GM20000 (cell line): ENCODE measurements at places on chromosomes 4 and X.

- no peak for DNase-seq
Observed at GRCh38 chrX:38346150-38346549, 6.3 kb upstream of the OTC start.

DNA sequence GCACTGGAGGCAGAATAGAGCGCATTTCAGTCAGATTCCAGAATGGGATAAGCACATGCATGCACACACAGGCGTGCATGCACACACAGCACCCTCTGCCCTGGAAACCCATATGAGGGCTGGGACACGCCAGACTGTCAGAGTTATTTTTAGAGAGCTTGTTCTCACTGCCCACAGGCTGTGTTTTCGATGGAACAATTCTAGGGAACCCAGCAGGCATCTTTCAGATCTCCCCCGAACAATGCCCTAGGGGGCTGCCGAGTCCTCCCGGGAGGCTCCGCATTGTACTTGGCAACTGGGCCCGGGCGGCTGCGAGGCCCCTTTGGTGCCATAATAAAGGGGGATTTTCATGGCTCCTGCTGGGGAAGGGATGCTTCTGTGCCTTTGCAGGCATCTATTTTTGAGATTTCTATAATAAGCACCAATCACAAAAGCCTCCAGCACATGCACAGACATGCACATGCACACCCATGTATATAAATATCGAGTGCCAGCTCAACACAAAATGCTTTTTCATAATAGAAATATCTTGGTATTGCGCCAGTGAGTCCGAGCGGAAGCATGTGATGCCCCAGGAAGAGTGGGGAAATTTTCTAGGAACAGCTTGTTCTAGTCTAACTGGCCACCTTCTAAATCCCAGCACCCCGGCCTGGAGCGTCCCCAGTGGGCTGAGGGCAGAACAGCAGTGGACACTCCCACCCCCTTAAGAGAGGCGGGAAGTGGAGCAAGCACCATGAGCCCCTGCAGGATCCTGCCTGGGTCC lies 88.5 kb downstream of the PHKA2 start:
- no peak for DNase-seq

DNA sequence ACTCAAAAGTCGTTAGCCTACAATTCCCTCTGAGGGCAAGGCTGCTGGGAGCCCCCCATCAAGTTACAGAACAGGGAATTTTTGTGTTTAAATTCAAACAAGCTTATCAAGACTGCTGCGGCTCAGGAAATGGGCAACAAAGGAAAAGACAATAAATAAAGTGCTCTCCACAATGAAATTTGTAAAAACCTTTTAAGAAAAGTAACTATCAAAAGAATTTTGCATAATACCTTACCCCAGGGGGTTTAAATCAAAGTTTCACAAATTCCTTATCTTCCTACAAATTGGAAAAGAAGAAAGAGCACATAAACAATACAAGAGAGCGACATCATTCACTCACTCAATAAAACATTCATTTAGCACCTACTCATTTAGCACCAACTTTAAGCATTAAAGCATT lies 97.9 kb upstream of the CCDC160 start:
- DNase-seq, result no peak

DNA sequence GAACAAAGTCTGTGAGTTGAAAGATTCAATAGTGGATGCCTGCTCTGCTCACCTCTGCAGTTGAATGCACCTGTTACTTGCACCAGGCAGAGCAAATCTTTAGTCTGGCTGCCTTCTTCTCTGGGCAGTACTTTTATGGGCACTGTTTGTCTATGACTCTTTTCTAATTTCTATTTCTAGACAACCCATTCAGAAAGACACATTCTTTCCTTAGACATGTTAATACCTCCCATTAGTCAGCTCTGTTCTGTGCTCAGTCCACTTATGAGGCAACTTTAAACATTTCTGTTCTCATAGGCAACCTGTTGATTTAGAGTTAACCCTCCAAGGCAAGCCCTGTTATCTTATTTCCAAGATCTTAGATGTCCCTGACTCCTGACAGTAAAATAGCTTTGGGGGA lies 108.9 kb downstream of the SYNPO2 start:
- no peak for DNase-seq

- DNase-seq, result no peak
Observed at GRCh38 chr4:180086480-180087190, 2156.6 kb upstream of the TENM3 start.

GRCh38 chrX:4484266-4484665 lies 770.8 kb upstream of the PRKX start:
- DNase-seq, result no peak

- no peak for DNase-seq
Observed at GRCh38 chrX:147894366-147894963, 17.3 kb upstream of the FMR1 start.
